ENCODE measurements at places on chromosomes 1 and 21.

GRCh38 chr1:56302878-56303277 lies 276.5 kb downstream of the PLPP3 start:
- no peak for DNase-seq

- peak; percentile 41 for DNase-seq
Observed at GRCh38 chr1:6259491-6260362, 1.2 kb downstream of the GPR153 start.

GRCh38 chr1:161244888-161245287 lies 6.9 kb upstream of the NR1I3 start:
- no peak for DNase-seq

DNA sequence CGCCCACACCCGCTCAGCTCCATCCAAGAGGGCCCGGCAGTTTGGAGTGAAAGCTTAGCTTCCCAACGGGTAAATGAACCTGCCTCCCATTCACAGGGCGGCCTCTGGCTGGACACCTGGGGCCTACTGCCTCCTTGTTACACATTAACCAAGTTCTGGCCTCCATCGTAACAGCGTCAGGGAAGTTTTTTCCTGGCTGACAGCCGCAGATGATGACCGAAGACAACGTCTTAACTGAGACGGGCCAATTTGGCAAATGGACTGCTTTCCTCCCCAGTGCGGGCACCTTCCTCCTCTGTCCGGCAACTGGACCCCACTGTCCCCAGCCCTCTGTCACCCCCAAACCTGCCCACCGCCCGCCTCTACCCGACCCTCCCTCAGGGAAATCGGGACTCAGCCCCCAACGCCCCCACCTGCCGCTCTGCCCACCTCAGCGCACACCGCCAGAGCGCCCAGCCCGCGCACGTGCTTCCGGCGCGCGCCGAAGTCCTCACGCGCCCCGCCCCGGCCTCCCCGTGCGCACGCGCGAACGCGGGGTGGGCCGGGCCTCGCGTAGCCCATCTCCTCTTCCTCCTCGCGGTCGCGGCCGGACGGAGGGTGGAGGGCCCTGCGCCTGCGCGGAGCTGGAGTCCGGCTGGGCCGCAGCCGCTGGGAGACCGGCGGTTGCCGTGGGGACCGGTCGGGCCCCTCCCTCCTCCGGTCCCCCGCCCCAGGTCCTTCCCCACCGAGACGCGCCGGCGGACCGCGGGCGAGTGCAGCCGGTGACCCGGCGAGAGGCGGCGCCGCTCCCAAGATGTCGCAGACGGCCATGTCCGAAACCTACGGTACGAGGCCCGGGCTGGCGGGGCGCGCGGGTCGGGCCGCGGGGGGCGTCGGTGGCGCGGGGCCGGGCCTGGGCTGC lies at the start of gene RAB4A:
Gene RAB4A (plus strand): TSS at position 565 of the 901 bp plus-strand sequence. CDS start 229 bp downstream, at position 794.
- DNase-seq = peak; percentile 53

DNA sequence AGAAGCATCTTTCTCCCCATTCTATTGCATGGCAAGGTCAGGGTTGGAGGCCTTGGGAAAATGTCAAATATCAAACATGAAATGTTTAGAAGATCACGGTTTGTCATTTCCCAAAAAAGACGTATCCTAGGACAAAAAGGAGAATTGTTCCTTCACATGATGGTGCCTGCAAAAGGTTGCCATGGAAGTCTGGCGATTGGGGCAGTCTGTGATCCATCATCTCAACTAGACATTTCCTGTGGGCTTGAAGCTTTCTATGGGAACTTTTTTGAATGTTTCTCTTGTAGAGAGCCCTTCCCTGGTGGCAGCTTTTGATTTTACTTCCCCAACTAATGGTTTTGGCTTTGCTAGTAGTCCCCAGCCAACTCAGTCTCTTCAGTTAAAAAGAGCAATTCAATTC lies 106.3 kb downstream of the TGFB2 start:
- DNase-seq = no peak

DNA sequence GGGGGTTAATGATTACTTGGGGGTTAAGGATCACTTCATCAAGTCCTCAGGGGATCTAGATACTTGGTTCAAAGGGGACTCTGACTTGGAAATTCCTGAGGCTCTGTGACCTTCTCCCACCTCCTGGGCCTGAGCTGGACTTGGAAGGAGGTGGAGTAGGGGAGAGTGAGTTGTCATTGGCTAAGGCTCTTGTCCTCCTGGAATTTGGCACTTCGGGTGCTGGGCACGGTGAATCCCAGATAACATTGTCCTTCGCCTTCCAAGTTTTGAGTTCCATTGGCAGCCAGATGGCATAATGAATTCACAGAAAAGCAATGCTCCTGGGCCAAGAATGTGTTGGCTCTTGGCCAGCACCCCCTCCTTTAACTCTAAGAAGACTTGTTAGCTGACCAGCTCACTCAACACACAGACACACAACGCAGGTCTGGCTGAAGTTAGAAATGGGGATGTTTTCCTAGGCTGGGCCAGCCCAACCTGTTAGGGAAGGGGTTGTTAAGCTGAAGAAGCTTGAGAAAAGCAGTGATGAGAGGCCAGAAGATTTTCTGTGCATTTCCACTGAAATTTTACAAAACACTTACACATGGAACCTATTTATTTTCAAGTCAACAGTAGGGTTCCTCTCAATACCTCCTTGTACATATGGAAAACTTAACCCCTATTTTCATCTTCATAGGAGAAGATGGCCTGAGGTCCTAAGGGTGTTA lies 29.7 kb downstream of the SLC26A9 start:
- DNase-seq = no peak

Data from stimulated activated CD4-positive, alpha-beta T cell treated with anti-CD3 and anti-CD28 coated beads, TNF-alpha, amount 100 ng/mL, for 48 hours (primary cell).